Stimulated activated CD8-positive, alpha-beta memory T cell treated with anti-CD3 and anti-CD28 coated beads, Interleukin-7, amount 100 ng/mL, for 24 hours (primary cell): ENCODE measurements at places on chromosomes 13 and 19.

DNA sequence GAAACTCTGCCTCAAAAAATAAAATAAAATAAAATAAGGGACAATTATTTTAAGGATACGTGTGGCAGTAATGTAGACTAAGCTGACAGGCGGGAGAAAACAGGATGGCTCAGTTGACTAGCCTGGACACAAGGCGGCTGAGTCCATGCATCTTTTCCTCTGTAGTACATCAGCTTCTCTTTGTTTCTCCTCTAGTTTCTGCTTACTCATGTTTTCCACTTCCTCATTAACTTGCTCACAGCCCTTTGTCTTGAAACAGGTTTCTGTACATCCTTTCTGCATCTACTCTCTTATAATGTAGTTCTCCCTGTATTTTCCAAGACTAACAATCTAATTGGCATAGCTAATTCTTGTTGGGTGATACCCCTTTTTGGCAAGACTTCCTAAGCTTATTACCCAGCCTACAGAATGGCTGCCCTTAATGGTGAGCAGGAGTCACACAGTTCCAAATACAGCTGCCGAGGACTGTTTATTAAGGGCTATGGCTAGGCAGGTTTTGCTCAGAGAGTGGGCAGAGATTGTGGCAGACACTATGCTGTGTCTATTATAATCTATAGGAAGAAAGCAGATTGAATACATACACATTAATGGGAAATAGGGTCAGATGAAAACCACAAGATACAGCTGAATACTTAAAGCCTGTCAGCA is 58.7 kb upstream of the KLF5 start:
- DNase-seq, result no peak

GRCh38 chr13:109135018-109135417 is 505.6 kb downstream of the MYO16 start:
- DNase-seq, result no peak

- no peak for DNase-seq
These were observed 95.2 kb downstream of the LRCH1 start for GRCh38 chr13:46648166-46648607.

- DNase-seq, result no peak
These were observed 117.4 kb upstream of the FNDC3A start for GRCh38 chr13:48858122-48858902.

DNA sequence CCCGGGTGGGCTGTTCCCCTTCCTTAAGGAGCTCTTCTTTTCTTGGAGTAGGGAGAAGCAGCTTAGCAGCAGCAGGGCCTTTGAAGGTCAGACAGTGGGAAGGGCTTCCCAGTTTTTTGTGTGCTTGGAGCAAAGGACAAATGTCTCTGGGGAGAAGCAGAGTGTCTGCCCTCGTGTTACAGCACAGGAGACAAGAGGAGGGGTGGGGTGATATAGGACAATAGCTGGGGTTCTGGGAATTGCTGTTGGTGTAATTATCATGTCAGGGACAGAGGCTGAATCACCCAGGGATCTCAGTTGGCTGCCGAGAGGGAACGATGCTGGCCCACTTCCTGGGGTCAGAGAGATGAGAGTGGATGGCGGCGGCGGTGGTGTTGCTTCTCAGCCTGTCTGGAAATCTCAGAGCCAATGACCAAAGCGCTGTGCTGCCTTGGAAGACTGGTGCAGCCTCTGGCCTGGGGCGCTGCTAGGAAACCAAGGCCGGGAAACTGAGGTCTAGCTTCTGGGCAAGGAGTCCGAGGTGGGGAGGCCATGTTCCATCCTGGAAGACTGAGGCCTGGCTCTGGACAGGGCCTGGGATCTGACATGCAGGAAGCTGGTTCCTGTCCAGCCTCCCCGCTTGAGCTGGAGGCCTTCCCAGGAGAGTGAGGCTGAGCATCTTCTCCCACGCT is 1.2 kb downstream of the INAFM1 start:
- DNase-seq, result no peak

GRCh38 chr19:54523403-54523802 is 20.8 kb downstream of the LAIR2 start:
- DNase-seq, result peak; percentile 10

DNA sequence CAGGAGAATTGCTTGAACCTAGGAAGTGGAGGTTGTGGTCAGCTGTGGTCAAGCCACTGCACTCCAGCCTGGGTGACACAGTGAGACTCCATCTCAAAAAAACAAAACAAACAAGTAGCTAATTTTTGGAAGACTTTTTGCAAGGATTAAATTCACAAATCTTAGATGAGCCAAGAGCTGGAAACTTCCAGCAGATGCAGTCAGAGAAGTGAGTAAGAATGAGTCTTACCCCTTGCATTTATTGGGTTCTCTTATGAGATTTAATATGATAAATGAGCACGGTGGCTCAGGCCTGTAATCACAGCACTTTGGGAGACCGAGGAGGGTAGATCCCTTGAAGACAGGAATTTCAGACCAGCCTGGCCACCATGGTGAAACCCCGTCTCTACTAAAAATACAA is 44.9 kb upstream of the NBEA start:
- DNase-seq, result no peak

GRCh38 chr13:31996601-31997000 is 35.0 kb upstream of the FRY start:
- no peak for DNase-seq

DNA sequence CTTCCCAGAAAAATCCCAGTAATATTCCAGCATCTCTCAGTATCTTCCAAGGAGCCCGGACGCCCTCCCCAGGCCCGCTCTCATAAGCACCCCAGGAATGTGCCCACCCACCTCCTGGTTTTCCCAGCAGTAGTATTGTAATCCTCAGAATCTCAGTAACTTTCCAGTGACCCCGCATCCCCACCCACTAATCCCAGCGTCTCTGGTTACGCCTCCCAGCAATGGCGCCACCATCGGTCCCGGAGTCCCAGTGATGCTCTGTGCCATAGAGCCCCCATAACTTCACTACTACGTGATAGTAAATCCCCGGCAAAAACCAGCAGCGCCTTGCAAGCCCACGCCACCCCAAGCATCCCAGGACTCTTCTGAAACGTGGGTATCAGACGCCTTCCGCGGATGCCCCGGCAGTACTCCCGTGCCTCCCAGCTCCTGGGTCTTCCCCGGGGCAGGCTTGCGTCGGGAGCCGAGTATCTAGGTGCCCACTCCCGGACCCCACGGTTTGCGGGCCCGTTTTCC is 928 bp upstream of the PNPLA6 start:
- no peak for DNase-seq

DNA sequence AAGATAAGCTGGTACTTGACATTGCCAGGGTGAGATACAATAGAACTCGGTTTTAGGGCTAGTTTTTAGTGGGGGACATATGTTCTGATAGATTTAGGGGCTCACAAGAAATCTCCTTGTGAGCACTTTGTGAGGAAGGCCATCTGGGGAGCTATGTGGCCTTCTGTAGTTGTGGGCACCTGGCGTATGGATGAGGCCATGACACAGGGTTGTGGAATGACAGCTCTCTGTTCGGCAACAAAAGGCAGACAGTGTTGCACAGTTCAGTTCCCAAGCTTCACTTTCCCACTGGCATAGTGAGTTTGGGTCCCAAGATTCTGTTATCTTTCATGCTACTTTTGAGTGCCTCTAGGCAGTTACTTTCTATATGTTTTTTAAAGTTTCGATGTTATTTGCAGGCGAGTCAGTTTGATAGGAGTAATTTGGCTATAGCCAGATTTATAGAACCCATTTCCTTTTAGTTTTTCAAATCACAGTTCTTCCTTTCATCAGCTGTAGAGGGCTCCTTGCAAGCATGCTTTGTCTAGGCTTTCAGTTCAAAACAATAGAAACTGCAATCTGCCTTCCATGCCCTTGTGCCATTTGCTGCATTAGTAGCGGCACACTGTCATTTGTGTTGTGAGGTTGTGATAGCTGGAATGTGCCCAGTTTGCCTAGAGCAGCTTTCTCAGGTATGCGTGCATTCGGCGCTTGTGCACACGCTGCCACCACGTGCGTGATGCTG is 70.6 kb upstream of the TEX29 start:
- no peak for DNase-seq

GRCh38 chr13:40080676-40081075 is 425.2 kb downstream of the COG6 start:
- no peak for DNase-seq

DNA sequence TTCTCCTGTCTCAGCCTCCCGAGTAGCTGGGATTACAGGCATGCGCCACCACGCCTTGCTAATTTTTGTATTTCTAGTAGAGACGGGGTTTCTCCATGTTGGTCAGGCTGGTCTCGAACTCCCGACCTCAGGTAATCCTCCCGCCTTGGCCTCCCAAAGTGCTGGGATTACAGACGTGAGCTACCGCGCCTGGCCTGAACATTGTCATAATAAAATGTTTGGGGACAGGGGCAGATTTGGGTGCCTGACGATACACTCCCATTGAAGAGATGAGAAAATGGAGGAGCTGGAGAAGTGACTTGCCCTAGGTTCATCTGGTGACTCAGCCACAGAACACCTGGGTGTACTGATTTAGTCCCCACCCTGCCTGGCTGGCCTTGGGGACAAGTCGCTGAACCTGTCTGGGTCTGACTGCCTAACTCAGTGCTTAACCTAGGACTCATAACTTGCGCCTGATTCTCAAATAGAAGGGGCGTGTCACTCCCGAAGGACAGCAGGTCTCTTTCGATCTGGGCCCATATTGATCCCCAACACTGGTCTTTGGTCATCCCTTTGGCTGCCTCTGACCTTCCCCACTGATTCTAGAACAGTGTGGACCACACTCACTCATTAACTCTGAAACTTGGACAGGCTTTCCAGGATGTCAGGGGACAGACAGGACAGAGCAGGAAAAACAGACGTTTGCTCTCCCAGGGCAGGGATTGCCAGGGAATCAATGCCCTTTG is 7.6 kb upstream of the BICRA start:
- no peak for DNase-seq

- DNase-seq, result no peak
These were observed at the start of gene ICAM5 for GRCh38 chr19:10289836-10290356. TSS of gene ICAM5 (plus strand) at chr19:10289952. CDS start at chr19:10290044, 92 bp downstream.

GRCh38 chr13:113669231-113669754 is 2.3 kb downstream of the GRK1 start:
- no peak for DNase-seq

DNA sequence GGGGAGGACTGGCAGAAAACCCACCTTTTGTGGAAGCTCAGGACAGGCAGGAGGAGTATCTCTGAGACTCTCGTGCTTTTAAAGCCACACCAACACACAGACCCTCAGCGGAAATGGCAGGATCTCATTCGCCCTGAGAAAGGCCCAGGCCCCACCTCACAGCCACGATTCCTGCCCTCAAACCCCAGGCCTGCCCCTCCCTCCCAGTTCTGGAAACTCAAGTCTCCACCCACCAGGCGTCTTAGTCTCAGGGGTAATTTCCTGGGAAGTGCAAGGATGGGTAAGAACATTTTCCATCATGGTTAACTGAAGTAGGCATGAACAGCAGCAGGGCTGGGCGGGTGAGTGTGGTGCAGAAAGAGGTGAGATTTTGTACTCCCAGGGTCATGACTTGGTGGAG is 8.0 kb upstream of the PDE4C start:
- no peak for DNase-seq

GRCh38 chr13:98083507-98083906 is 59.4 kb upstream of the FARP1 start:
- DNase-seq, result no peak
